ENCODE measurements at places on chromosomes 12 and 14.

GRCh38 chr12:66258011-66258410 lies 44.3 kb upstream of the HELB start:
- DNase-seq, result no peak

DNA sequence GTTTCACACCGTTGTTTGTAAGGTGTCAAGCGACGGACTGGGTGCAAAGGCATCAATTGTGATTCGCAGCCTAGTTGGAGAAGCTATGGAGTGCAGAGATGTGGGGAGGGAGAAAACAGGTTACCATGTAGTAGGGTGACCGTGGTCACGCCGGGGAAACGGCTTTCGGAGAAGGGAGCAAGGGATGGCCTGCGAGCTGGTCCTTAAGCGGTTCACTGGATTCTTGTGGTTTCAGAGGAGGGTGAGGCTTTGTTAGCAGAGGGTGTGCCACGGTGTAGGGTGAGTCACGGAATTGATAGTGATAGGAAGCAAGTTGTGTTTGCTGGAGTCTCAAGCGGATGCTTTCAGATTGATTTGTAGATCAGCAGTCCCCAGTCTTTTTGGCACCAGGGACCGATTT lies 2.3 kb downstream of the PIWIL1 start:
- no peak for DNase-seq

- no peak for DNase-seq
Measured at GRCh38 chr12:88746386-88746785, 166.1 kb upstream of the KITLG start.

DNA sequence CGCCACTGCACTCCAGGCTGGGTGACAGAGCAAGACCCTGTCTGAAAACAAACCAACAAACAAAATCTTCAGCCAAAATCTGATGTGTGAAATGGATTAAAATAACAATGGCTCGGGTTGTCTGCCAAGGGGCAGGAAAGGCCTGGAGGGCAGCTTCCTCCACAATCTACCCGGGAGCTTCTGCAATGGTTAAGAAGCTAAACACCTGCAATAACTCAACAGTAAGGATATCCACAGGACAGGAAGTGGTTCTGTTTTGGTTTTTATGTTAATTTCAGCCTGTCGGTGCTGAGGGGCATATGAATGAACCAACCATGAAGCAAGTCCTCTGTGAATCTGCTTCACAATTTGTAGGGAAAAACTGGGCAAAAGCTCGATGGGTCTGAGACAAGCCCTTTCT lies 34.4 kb downstream of the RAD52 start:
- no peak for DNase-seq

- no peak for DNase-seq
Measured at GRCh38 chr14:31545328-31545727, 15.9 kb upstream of the NUBPL start.

- DNase-seq, result no peak
Measured at GRCh38 chr14:32602699-32603098, 273.6 kb downstream of the AKAP6 start.

DNA sequence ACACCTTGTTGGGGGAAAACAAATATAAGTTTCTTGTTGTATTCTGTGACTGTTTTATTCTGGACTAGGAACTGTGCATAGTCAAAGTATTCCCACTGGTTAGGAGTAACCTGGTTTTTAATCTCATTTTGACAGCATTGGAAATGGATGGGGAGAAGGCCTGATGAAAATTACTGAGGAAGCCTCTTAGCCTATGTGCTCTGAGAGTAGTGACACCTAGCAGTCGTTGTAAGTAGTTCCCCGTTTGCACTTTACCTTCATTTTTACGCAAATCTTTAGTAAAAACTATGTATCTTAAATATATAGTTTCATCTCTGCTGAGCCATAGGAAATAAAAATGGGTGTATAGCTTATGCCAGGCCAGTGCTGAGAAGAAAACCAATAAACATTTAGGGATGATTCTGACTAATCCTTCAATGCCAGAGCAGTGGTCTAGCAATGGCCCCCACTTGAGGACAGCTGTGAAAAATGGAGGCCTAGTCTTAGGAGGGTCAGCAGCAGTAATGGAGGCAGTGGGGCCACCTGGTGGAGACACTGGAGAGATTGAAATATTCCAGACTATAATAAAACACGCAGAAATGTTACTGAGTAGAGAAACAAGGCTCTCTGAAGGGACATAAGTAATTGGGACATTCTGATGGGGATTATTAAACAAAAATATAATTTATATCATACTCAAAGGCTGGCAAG lies 133.2 kb upstream of the NOVA1 start:
- DNase-seq, result no peak

DNA sequence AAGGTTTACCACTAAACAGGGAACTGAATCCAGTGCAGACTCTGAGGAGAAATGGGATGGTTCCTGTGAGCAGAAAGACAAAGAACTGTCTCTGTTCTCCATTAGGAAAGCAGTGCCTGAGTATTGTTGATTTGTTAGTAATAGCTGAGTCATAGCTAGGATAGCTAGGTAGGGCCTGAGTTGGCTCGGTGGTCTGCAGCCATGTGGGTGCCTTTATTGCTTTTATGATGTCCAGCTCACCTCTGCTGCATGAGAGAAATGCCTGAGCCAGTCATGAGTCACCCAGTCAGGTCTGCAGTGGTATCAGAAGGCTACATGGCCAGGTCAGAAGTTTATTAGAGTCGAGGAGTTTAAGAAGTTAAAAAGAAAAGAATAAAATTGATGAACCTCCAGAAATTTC lies 24.2 kb downstream of the TRHDE start:
- no peak for DNase-seq

GRCh38 chr12:107328442-107329133 lies 235.2 kb upstream of the CRY1 start:
- no peak for DNase-seq

- DNase-seq, result no peak
Measured at GRCh38 chr14:56884617-56885016, 74.3 kb upstream of the OTX2 start.

DNA sequence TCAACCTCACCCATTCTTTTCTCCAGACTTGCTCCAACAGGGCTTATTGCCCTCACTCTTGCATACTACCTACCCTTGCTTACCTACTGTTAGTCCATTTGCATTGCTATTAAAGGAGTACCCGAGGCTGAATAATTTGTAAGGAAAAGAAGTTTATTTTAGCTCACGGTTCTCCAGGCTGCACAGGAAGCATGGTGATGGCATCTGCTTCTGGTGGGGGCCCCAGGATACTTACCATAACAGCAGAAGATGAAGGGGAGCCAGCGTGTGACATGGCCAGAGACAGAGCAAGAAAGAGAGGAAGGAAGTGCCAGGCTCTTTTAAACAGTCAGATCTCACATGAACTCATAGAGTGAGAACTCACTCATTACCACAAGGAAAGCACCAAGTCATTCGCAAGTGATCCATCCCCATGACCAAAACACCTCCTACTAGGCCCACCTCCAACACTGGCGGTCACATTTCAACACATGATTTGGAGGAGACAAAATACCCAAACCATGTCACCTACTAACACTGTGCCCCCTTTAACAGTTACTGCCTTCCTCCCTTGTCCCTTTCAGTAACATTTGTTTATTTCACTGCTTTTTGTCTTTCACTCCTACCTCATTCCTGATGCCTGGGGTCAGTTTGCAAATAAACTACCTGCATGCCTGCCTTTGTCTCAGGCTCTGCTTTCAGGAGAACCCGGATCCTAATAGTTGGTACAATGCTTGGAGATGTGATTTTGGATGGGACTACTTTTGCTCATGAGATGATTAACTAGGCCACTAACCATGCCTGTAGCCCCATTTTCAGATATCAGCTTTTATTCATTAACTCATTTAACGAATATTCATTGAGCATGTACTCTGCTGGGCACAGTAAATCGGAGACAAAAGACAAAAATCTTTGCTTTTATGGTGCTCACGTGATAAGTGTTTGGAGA lies 41.6 kb upstream of the CSRP2 start:
- no peak for DNase-seq

- no peak for DNase-seq
Measured at GRCh38 chr14:72740504-72740961, 153.4 kb downstream of the DPF3 start.

GRCh38 chr14:101726295-101726953 lies 35.1 kb upstream of the PPP2R5C start:
- DNase-seq, result no peak

- DNase-seq, result no peak
Measured at GRCh38 chr12:84772281-84772680, 140.3 kb downstream of the SLC6A15 start.

Data from activated CD4-positive, alpha-beta T cell treated with anti-CD3 and anti-CD28 coated beads for 4 hours (primary cell).